CD4-positive, alpha-beta T cell (primary cell): ENCODE measurements at places on chromosomes 11 and 22.

DNA sequence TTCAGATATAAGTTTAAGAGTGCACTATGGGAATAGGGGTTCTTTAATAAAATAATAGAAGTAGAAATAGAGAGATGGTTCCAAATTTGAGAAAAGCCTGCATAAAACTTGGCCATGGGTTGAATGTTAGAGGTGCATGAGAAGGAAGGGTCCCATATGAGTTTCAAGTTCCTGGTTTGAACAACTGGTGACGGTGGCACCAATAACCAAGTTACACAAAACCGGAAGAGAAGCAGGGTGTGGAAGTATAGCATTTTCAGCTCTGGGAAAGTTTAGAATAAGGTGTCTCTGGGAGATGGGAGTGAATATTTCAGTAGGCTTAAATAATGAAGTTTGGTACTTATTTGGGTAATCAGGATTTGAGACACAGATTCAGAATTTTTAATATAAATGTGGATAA is 2.4 kb downstream of the CASP1 start:
- DNase-seq, result no peak
- H3K27ac ChIP-seq, result no peak overlapping the region
- peak overlapping the region; percentile 66 for H3K4me3 ChIP-seq
- no peaks in the 10 kb centered on the region for H3K27me3 ChIP-seq

- no peaks in the 10 kb centered on the region for H3K36me3 ChIP-seq
- DNase-seq, result no peak
Observed at GRCh38 chr11:78039919-78040671, 17.0 kb upstream of the KCTD14 start.

GRCh38 chr11:124970925-124971324 is 16.9 kb downstream of the CCDC15 start:
- H3K4me1 ChIP-seq, result no peaks in the 10 kb centered on the region
- H3K36me3 ChIP-seq, result no peaks in the 10 kb centered on the region
- H3K4me3 ChIP-seq, result no peak overlapping the region
- H3K27me3 ChIP-seq, result no peaks in the 10 kb centered on the region
- no peak overlapping the region for H3K27ac ChIP-seq

DNA sequence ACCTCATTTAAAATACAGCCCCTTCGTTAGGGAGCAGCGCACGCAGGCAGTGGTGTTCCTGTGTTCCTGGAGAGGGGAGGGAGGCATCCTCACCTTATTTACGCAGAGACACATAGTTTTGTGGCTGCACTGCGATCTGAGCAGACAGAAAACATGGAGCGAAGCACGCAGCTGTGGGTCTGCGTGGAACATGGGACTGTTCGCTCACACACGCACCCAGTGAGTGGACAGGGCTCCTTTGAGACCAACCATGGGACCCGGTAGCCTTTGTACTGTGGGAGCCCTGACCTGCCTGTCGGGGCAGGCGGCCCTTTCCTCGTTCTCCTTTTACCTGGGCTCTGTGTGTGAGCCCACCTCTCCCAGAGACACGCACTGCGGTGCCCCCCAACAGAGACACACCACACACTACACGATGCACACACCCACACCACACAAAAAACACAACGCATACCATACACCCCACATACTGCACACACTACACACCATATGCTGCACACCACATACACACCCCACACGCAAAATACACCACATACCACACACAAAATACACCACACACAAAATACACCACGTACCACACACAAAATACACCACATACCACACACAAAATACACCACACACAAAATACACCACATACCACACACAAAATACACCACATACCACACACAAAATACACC is 1245.7 kb downstream of the BRD1 start:
- H3K4me1 ChIP-seq, result no peaks in the 10 kb centered on the region
- H3K27me3 ChIP-seq, result peaks cover 4% of the 10 kb centered on the region
- H3K27ac ChIP-seq, result no peak overlapping the region
- no peak for DNase-seq

GRCh38 chr11:69417699-69418085 is 63.8 kb upstream of the LINC01488 start:
- no peak for DNase-seq
- H3K4me1 ChIP-seq, result no peaks in the 10 kb centered on the region
- H3K27me3 ChIP-seq, result no peaks in the 10 kb centered on the region
- H3K4me3 ChIP-seq, result no peak overlapping the region
